ENCODE measurements at places on chromosomes 5 and 9.

DNA sequence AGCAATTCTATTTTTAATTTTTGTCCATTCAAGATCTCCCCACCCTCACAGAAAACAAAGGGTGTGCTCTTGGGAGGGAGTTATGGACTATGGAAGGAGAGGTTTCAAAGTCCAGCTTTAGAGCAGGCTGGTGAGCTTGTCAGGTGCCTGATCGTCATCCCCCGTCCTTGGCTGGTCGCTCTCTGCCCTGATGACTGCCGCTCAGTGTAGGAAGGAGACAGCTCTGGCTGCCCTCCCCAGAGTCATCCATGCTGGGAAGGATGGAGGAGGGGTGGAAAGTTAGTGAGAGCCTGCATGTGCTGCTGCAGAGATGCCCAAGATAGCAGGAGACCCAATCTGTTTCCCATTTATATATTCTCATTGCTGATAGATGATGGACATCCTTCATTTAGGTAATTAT, 96.6 kb downstream of the NLN start:
- no peak for DNase-seq

DNA sequence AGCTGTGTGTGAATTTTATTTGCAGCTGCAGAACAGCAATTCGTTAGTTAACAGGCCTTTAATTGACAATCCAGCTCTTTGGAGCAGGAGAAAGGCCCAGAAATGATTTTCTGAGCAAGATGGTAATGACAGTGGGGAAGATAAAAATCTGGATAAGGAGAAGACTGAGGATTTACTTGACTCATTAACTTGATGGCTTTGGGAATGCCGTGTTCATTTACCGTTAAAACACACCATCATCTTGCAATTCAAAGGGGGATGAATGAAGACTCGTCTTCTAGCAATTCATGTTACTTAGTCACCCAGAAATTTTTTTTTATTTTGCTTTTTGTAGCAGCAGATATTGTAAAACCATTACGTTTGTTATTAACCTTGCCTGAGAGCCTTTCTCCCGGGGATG, 52.0 kb downstream of the PTTG1 start:
- no peak for DNase-seq

DNA sequence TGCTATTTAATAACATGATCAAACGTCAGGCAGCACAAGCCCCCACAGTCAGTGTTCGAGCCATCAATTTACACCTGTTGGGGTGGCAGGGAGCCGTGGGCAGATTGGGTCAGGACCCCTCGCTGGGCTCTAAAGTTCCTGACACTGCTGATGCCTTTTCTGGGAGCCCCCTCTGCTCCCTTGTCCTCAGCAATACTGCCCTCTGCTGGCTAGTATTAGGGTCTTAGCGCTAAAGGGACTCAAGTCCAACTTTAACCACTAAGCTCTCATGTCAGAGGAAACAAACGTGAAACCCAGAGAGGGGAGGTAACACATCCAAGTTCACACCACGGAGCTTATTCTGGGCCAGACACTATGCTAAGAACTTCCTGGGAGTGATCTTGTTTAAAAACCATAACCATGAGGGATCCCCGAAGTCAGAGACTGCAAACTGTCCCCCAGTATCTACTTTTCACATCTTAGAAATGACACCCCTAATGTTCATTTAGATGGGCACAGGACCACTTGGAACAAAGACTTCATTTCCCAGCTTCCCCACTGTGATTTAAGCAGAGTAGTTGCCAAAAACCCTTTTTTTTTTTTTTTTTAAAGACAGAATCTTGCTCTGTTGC, 20.4 kb downstream of the ANKS6 start:
- DNase-seq: no peak

GRCh38 chr5:178561746-178562264, 28.4 kb downstream of the COL23A1 start:
- no peak for DNase-seq
